ENCODE measurements at places on chromosomes 1 and 21. TPM values are rescaled to one million over a fixed set of nuclear protein-coding genes. Genes with fewer than 3 reads are reported as not detected.
A peak's percentile ranks its signal among the peaks of the same experiment; 100 is the strongest.

GRCh38 chr1:207861442-207862177 lies 49.3 kb downstream of the CD34 start:
- no peak for DNase-seq

DNA sequence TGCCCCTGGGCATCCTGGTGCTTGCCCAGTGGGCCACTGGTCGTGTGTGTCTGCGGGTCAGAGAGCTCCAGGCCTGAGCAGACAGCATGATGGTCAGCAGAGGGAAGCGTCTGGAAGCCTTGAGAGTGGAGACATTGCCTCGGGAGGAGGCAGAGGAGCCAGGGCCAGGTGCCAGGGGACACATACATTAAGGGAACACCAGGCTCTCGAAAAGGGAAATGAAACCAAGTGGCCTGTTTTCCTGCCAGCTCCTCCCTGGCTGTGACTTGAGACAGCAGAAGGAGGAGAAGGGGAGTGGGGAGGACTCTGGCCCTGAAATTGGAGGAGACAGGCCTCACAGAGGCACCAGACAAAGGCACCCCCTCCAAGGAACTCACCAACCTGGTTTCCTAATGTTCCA lies 62.4 kb upstream of the LRP8 start:
- no peak for DNase-seq

GRCh38 chr1:229567109-229567868 lies 8.8 kb upstream of the ABCB10 start:
- no peak for DNase-seq

GRCh38 chr1:172400722-172401105 lies 19.8 kb upstream of the C1orf105 start:
- DNase-seq, result no peak

GRCh38 chr1:196088541-196088940 lies 519.7 kb downstream of the KCNT2 start:
- no peak for DNase-seq

GRCh38 chr1:169271098-169271497 lies 96.5 kb downstream of the NME7 start:
- no peak for DNase-seq

DNA sequence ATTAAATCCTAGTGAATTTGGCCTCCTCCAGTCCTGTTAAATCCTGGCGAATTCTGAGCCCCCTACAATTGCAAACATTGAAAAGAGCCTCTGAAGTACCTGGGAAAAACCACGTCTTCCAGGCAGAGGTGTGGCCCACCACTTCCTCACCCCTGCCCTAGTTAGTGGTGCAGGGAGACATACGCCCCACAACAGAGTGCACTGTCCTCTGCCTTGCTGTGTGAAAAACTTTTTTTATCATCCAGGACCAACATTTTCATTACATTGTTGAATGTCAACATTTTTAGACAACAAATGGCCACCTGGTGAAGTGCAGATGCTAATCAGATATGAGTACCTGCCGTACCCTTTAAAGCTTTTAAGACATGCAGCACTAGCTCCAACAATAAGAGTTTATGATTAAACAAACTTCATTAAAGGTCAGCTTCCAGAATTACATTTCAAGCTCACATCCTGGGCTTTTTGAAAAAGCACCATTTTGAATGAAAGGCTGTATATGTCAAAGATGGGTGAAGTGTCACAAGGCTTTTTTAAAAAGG lies 13.6 kb upstream of the TMPRSS2 start:
- no peak for DNase-seq

DNA sequence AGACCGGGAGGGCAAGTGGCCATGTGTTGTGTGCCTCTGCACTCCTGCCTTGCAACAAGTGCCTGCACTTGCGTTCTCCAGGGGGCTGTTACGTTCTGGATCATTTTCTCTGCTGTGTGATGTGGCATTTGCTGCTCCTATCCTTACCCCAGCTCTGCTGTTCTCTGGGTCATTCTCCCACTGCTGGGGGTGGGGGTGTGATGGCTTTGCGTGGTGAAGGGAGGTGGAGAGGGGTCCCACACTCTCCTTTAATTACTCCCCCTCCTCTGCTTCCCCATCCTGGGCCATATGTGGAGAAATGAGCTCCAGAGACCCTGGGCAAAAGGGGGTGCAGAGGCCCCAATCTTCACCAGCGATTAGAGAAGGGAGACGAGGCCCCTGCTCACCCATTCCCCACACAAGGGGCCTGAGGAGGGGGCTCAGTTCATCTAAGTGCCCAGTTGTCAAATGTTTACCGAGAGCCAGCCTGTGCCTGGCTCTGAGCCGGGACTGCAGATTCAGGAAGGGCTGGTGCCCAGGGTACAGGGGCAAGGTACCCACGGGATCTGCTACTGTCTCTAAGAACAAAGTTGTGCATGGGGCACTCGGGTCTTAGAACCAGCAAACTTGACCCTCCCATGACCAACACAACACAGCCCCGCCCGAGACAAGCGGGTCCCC lies 355.4 kb downstream of the PTPRU start:
- DNase-seq, result peak; percentile 72

GRCh38 chr1:82449506-82450057 lies 648.8 kb downstream of the ADGRL2 start:
- DNase-seq, result no peak

DNA sequence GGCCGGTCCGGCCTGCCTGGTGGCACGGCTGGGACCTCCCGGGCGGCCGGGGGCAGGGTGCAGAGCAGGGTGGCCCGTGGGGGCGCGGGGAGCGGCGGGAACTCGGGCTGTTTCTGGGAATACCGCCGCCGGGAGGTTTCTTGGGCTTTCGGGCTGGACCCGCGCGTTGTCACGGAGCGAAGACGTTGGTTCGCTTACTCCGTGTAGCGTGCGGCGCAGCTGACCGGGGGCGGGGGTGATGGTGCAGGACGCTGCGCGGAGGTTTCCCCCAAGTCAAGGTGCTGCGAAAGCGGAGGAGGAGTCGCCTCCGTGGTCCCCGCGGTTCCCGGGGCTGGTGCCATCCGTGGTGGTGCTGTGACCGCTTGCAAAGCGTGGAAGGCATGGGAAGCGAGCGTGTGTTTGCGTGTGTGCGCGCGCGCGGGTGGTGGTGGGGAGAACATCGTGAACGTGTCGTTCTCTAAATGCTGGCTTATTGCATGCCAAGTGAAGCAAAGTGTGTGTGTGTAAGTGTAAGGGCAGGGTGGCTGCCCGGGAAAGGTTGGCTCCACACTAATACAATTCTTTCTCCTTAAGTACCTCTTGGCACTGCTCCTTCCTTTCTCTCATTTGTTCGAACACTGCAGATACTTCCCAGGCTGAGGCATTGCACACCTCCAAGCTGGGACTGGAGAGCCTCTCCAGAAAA lies 1.1 kb downstream of the RYR2 start:
- DNase-seq, result no peak

DNA sequence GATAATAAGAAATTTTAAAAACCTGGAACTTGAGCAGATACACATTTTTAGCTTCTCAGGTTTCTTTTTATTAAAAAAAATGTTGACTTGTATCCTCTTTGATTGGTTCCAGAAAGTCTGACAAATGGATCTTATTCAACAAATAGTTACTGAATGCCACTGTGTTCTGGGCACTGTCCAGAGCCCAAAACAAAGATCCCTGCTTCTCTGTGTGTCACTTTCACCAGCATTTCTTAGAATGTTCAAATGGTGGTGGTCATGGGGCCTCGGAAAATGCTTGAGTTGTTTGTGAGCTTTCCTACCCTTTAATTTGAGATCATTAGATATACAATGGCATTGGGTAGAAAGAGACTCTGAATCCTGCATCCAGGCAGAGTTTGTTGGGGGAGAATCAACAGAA lies 19.9 kb downstream of the ACTN2 start:
- DNase-seq, result no peak

DNA sequence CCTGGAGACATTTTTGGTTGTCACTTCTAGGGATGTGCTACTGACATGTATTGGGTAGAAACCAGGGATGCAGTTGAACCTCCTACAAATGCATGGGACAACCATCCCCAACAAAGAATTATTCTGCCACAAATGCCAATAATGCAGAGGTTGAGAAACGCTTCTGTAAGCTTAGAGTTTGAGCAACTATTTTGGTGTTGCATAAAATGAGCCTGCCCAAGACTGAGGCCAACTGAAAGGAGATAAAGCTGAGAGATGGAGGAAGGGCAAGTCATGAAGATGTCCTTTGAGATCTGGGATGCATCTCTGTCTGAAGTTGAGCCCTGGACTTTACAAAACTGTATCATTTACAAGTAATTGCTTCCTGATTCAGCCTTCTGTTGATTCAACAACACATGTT lies 106.9 kb downstream of the KCNJ15 start:
- no peak for DNase-seq

- no peak for DNase-seq
Observed at GRCh38 chr21:23475281-23476219, 2131.7 kb downstream of the MRPL39 start.

DNA sequence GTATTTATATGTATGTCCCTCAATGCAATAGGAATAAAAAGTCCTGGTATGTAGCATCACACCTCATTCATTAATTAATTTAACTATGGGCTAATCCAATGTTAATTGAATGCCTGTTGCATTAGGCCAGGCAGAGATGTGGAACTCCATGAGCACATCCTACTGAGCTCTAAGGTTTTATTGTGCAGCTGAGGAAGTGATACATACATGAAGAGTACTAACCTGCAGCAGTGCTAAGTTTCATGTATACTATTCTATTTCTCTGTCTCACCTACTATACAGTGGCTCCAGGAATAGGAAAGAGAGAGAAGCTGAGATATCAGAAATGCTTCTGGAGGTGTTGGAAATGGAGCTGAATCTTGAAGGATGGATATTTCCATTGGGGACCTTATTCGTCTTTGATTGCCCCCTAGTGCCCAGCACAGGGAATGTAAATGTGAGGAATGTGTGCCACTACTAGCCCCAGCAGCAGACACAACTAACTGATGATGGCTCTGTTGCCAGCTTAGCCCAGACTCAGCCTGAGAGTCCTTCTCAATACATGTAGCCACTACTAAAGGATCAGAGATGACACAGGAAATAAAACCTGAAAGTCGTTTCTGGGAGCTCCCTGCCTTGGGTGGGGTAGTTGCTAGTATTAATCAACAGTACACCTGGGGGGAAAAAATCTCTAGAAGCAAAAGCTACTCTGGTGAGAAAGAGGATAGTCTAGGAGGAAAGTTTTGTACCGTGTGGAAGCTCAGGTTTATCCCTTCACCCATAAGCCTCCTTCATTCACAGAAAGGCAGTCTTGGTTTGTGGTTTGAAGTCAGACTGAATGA lies 173.3 kb upstream of the FOXD3 start:
- DNase-seq, result no peak

DNA sequence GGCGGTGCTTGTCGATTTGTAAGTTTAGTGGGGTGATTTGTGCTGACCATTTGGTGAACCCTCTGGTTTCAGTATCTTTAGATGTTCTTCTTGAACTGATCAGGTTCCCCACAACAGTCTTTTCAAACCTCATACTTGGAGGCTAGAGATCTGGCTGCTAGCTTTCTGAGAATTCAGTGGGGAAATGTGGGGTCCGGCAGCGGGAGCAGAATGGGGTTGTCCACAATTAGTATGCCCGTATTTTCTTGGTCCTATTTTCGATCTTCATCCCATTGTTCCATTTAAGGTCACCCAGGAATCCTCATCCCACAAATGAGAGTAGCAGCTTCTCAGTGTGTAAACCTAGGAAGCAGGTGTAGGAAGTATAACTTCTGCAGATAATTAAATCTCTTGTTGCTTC lies 10.3 kb upstream of the TPTE start:
- DNase-seq, result no peak

DNA sequence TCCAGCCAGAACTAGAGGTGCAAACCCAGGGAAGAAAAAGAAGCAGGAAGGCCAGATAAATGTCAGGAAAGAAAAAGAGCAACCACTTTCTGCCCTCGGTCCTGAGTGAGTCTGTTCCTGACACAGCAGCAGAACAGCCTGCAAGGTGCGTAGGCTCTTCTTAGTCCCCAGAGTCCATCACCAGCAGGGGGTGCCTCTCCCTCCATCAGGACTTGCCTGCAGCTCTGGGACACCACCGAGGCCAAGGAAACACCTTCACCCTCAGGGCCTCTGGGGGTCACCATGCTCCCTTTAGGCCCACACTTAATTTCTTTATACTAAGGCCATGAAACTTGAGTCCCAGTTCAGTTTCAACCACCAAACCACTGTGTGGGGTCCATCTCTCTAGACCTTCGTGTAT lies 43.7 kb upstream of the NFASC start:
- DNase-seq, result no peak

- DNase-seq, result no peak
Observed at GRCh38 chr1:56095696-56096665, 483.4 kb downstream of the PLPP3 start.

DNA sequence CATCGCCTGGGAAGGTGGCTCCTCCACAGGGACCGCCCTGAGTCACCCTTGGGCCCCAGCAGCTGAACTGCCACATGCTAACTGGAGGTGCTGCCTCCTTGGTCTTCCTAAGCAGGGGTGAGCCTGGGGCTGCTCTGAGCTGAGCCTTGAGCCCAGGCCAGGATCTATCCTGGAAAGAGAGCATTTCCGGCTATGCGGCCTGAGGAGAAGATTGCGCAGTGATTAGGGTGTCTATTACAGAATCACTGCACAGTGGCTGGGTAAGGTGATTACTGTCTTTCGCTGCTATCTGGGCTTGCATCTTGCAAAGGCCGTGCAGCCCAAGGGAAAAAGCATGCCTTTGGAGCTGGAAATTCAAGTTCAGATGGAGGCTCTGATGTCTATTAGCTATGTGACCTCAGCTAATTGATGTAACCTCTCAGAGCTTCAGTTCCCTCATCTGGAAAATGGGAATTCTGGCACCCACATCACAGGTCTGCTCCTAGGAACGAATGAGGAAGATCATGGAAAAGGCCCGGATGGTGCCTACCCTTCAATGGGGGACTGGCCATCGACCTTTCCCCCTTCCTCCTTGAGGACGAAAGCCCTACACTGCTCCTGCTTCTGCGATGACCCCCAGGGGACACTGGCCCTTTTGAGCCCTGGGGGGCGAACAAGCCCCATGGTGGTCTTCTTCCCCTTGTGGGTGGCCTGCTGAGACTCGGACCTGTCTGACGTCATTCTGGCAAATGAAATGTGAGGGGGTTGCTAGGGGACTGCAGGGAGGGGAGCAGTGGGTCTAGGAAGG lies 38.0 kb downstream of the GPR161 start:
- peak; percentile 68 for DNase-seq

GRCh38 chr1:162284206-162284955 lies 92.3 kb downstream of the SPATA46 start:
- DNase-seq, result no peak

DNA sequence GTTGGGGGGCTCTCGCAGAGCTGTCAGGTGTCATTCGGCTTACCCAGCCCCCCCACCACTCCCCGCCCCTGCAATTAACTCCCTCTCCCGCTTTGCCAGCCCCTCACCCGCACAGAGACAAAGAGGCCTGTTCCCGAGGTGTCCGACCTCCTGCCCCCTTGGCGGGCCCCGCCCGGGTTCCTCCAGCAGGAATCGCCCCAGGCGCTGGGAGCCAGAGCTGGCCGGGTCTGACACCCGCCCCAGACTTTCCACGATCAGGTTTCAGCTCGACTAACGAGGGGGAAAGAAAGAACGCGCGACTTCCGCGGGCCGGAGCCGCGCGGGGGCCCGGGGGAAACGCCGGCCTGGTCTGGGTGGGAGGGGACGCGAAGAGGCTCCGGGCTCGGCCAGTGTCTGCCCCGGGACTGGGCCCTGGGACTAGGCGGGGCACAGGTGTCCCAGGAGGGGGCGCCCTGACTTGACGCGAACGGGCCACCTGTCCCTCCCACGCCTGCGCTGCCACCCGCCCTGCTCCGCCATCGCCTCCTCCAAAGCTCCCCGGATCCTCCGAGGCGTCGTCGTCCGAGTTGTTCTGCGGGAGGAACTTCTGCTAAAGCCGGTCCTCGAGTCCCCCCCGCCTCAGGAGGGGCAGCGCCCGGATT lies 36.4 kb upstream of the HHAT start:
- DNase-seq, result peak; percentile 96

The WASF2 gene
- 187 TPM for total RNA-seq

The RHEX gene
- total RNA-seq, result not detected

The HSD11B1 gene
- not detected for total RNA-seq

The CACNA1S gene
- total RNA-seq, result not detected

The CCSAP gene
- total RNA-seq, result 5.7 TPM
